Aorta (tissue), 5 donors: ENCODE measurements at places on chromosomes 7 and 10. TPM values are rescaled to one million over a fixed set of nuclear protein-coding genes. Genes with fewer than 3 reads are reported as not detected.

DNA sequence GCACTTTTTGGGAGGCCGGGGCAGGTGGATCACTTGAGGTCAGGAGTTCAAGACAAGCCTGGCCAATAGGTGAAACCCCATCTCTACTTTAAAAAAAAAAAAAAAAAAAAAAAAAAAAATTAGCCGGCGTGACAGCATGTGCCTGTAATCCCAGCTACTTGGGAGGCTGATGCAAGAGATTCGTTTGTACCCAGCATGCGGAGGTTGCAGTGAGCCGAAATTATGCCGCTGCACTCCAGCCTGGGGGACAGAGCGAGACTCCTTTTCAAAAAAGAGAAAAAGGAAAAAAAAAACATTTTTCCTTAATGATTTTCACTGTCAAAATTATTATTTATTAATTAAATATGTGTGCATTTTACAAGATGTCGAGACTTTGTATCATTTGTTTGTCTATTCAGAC is 253.6 kb downstream of the CNTNAP2 start:
- no peak for DNase-seq

- no peak for DNase-seq
Observed at GRCh38 chr7:132553031-132553430, 23.2 kb downstream of the PLXNA4 start.

DNA sequence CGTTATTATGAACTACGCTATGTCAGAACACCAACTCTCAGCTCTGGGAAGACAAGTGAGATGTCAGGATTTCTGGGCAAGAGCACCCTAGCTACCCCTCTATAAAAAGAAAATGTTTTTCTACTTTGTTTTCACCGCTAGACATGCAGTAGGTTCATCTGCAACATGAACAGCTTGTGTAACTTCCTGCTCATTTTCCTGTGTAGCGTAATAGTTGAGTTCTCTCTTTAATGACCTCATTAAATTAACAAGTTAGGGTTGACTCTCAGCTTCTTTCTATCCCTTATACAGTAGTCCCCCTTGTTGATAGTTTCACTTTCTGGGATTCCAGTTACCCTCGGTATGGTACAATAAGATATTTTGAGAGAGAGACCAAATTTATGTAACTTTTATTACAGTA is 329.4 kb upstream of the ZNF32 start:
- DNase-seq = no peak

DNA sequence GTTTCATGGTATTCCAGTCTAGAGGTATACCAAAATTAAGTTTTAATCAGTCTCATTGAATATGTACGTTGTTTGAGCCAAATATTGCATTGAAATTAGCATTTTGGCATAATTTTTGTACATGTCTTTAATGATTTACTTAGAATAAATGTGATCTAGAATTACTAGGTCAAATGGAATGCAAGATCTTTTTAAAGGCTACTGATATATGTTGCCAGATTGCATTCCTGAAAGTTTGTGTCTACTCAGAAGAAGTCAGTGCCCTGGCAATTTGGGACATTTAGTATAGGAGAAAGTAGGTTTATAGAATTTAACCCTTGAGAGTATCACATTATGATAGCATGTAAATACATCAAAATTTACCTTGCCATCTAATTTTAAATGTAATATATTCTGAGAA is 32.4 kb downstream of the KMT2E start:
- DNase-seq = no peak

DNA sequence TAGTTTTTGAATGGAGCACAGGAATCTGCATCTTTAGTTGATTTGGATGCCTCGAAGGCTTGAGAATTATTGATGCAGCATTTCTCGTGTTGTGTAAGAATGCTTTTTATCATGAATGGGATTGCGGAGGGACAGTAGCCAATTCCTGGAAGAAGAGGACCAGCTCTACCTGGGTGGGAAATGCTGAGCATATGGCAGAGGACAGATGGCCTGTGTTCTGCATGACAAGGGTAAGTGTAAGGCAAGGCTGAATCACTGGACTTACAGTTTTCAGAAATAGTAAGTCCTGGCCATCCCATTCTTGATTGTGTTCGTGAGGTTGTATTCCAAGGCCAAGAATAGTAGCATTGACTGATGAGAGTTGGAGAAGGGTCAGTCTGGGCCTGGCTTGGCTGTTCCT is 15.9 kb downstream of the RP9 start:
- DNase-seq = no peak

- DNase-seq = no peak
Observed at GRCh38 chr7:127586346-127586745, 950 bp upstream of the GCC1 start.

GRCh38 chr10:130078120-130078519 is 32.5 kb downstream of the C10orf143 start:
- no peak for DNase-seq

DNA sequence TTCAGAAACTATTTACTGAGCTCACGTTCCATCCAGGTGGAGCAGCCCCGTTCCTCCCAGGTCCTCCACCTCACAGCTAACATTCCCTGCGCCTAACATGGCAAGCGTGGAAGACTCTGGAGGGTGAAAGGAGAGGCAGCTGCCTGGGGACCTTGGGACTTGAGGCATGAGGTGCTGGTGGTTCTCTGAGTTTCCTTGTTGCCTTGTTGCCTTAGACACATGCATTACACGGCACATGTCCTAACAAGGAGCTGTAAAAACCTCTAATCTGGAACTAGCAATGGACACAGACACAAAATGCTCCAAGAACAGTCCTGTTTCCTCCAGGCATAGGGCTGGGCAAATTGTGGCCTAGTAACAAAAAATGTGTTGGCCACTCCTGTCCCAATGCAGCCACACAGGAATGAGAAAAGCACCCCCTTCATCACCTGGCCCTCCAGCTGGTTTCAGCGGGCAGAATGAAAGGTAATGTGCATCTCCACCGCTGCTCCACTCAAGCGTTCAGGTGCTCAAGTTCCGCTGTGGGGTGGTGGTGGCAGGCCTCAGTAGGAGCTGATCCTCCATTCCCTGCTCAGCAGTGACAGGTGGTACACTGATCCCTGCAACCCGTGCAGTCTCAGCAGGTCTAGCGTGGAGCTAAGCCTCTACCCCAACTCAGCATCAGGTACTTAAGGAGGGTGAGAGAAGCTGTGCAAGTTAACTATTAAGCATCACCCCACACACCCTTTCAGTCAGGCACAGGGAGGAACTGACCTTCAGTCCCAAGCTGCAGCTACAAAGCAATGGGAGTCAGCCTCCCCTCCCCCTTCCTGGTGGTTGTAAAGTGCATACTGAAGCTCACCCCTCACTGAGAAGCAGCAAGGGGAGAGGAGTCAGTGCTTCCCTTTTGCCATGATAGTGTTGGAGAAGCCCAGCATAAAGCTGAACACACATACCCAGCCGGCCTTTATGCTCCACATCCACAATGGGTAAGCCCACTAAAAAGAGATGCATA is 382.8 kb downstream of the SDK1 start:
- DNase-seq = no peak

DNA sequence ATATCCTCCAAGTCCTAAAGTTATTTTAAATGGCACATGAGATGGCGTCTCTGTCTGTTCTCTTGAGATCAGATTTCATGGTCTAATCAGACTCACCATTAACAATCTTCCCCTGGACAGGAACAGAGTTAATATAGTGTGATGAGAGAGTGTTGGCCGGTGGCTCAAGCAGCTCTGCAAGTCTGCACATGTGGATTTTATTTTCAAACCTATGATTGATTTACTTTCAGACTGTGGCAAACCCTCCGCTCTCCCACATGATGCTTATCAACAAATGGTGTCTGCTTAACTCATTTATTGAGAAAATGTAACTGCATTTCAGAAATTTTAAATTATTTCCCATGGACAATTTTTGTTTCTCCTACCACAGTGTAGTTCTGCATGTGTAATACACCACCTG is 46.5 kb upstream of the HGF start:
- no peak for DNase-seq

DNA sequence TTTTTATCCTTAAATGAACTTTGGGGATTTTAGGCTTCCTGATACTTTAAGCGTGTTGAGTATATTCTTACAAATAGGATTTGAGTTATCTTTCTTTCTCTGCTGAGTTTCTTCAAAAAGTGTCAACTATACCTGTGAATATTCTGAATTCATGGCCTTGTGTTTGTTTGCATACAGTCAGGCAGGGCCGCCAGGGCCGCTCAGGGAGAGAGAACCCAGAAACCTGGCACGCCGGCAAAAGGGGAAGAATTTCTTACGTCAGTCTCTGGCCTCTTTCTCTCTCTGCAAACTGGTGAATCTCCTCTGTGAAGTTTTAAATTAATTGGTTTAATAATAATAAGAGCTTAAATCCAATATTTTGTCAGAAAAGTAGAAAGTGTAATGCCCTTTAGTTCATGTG is 29.3 kb upstream of the BNIP3 start:
- no peak for DNase-seq

- DNase-seq = no peak
Observed at GRCh38 chr10:124693396-124693795, 50.8 kb downstream of the FAM53B start.

DNA sequence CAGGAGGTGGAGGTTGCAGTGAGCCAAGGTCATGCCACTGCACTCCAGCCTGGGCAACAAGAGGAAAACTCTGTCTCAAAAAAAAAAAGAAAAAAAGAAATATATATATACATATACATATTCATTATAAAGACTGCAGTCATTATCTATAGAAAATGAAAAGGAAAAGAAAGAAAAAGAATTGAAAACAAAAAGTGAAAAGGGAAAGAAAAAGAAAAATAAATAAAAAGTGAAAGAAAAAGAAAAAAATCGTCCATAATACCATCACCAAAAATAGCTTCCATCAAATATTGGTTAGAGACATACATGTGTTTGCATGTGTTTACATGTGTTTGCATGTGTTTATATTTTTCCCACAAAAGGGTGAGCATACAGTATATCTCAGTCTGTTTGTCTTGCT is 105.5 kb upstream of the PARD3 start:
- no peak for DNase-seq

- DNase-seq = no peak
Observed at GRCh38 chr10:48470115-48470892, 134.6 kb downstream of the ARHGAP22 start.

- peak; percentile 94 for DNase-seq
Observed at GRCh38 chr10:43420369-43421200, 11.6 kb upstream of the HNRNPF start.

DNA sequence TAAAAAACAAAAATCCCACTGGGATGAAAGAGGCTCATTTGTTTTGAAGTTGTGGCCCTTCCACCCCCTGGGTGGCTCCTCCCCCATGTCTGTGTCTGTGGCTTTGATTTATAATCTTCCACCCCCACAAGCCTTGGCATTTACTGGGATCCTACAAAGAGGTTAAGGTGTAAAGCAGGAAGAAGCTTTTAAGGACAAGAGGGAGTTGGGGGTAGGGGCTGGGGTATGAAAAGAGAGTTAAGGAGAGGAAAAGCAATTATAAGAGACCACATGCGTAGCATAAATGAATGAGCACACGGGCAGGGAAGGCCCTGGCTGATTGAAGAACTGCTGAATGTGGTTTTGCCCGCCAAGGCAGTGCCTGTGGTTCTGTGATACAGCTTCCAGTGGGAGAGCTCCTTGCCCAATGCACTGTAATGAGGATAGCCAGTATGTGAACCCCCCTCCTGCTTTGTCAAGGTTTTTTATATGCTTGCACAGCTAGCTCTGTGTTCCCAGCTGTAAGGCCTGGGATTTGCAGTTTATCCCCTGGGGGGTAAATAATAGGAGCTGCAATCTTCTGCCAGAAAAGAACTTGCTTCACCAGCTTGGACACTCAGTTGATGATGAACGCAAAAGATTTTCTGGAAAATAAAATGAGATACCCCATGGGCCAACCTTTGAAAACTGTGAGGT is 34.7 kb upstream of the KMT2E start:
- no peak for DNase-seq

- DNase-seq = no peak
Observed at GRCh38 chr7:50552921-50553320, 12.3 kb downstream of the DDC start.

- DNase-seq = no peak
Observed at GRCh38 chr10:131211146-131211545, 100.4 kb downstream of the TCERG1L start.

GRCh38 chr7:133186060-133186459 is 66.8 kb upstream of the EXOC4 start:
- DNase-seq = no peak

DNA sequence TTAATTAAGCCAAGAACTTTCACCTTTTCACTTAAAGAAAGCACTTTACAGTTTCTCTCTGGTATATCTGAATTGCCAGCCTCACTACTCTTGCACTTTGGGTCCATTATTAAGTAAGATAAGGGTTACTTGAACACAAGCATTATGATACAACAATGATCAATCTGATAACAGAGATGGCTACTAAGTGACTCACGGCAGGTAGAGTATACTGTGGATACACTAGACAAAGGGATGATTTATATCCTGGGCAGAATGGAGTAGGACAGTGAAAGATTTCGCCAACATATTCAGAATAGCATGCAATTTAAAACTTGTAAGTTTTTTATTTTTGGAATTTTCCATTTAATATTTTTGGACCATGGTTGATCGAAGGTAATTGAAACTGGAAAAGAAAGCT is 34.3 kb upstream of the ITGB8 start:
- DNase-seq = no peak

CCDC7 gene
- 46.7 TPM for total RNA-seq

SPDYE2B gene
- not detected for total RNA-seq

PTPRN2 gene
- total RNA-seq = 1.4 TPM

KCNIP2 gene
- 3.9 TPM for total RNA-seq

LYZL2 gene
- not detected for total RNA-seq

NEURL1 gene
- 0.18 TPM for total RNA-seq
